ENCODE measurements at places on chromosomes 7 and 10. TPM values are rescaled to one million over a fixed set of nuclear protein-coding genes. Genes with fewer than 3 reads are reported as not detected.
A peak's percentile ranks its signal among the peaks of the same experiment; 100 is the strongest.

DNA sequence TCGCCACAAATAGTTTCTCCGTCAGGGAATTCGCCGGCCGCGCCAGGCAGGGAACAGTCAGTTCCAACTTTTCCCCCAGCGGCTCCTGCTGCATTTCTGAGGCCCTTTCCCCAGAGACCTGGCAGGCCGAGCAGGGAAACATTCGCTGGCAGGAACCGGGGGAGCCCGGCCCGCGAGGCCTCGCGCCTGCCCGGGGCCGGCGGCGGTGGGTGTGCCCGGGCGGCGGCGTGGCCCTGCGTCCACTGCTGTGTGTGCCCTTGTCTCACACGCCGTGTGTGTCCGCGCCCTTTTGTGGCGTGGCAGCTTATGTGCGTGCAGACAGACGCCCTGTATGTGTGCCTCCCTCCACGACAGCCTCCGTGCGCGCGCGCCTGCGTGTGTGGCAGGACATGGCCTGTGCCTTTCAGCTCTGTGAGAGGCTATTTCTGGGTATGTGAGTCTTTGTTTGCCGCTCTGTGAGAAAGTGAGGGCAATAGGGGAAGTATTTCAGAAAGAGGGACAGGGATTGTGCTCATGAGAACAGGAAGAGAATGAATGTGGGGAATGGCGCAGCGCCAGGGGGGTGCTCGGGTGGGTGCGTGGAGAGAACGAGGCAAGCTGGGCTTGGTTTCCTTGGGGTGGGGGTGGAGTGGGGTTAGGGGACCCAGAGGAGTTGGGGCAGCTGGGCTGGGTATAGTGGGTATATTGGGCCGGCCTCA lies 689 bp upstream of the SMARCD3 start:
- DNase-seq = peak; percentile 25

- DNase-seq = peak; percentile 80
These were observed 5.1 kb upstream of the FAM133B start for GRCh38 chr7:92595281-92595680.

DNA sequence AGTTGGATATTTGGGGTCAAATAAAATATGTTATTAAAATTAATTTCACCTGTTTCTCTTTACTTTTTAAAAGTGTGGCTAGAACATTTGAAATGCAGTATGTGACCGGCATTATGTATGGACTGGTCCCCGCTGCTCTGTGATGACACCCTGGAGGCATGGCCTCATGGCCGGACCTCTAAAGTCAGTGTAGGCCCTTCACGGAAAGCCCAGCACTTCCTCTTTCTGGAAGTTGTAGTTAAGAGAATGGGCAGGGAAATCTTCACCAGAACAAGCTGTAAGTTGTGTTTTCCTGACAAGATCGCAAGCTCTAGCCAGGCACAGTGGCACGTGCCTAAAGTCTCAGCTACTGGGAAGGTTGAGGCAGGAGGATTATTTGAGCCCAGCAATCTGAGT lies 38.3 kb upstream of the SRGN start:
- no peak for DNase-seq

- no peak for DNase-seq
These were observed 464.9 kb upstream of the NRP1 start for GRCh38 chr10:33799281-33799943.

The CLCN1 gene
- total RNA-seq = not detected

The TUBAL3 gene
- not detected for total RNA-seq

GRCh38 chr7:31059551-31059950 lies 7.4 kb downstream of the ADCYAP1R1 start:
- no peak for DNase-seq

GRCh38 chr10:107022600-107023354 lies 141.7 kb downstream of the SORCS1 start:
- no peak for DNase-seq

The PNLIPRP1 gene
- not detected for total RNA-seq

DNA sequence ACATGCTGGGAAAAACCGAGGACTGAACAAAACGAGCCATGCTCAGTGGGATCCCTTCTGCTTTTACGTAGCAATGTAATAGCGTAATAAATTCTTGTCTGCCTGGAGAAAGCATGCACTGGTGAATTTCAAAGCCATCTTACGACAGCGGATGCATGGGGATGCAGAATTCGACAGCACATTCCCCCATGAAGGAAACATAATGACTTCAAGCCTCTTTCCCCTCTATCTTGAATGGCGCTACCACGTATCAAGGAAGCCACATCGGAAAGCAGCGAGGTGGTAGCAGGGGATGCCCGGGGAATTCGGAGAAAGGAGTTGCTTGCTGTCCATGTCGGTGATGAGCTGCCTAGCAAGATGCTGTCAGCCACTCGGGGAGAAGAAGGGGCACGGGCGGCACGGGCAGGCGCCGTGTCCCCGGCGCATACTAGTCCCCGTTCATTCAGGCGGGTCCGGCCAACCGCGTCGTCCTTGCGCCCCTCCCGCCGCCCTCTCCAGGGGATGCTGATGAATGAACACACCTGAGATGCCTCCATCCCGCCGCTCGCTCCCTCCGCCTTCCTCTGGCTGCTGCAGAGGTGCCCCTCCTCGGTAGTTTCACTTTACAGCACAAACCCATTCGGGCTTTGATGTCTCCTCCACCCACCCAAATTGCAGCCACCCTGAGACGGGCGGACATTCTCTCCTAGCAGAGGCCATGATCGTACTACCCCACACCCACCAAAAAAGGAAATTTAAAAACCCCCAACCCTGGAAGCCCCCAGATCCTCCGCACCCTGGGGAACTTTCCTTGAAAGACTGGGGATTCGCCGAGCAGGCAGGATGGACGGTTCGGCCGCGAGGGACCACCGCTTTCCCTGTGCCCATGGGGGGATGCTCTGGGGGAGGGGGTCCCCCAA lies 644 bp downstream of the SORBS1 start:
- DNase-seq = peak; percentile 12

GRCh38 chr7:139995017-139995915 lies 67.5 kb downstream of the PARP12 start:
- DNase-seq = peak; percentile 42

The OIT3 gene
- not detected for total RNA-seq

DNA sequence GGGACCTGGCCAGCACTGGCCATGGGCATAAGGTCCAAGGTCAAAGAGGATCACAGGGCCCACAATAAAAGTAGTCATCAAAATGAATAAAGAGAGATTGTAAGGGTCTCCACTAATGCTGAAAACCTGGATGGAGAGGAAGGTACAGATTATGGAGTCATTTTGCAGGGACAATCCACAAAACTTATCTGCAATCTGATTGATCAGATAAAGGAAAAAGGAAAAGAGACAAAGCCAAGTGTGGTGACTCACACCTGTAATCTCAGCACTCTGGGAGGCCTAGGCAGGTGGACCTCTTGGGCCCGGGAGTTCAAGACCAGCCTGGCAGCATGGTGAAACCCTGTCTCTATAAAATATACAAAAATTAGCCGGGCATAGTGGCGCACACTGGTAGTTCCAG lies 174.0 kb downstream of the NPSR1 start:
- DNase-seq = no peak

DNA sequence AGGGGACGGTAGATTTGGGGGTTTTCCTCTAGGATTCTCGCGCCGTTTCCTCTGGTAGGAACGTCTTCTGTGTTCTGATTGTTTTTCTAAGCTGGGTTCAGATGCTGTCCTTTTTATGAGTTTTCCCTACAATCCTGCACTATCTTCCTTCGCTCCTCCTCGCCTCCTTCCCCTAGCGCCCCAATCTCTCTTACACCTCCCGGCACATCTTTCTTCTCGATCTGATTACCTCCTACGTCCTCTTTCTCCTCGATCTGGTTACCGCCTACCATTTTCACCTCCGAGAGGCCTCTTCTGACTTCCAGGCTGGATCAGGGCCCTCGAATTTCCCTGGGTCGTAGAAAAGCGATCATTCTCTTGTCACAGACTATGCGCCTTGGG lies 413 bp downstream of the BUD31 start:
- no peak for DNase-seq

DNA sequence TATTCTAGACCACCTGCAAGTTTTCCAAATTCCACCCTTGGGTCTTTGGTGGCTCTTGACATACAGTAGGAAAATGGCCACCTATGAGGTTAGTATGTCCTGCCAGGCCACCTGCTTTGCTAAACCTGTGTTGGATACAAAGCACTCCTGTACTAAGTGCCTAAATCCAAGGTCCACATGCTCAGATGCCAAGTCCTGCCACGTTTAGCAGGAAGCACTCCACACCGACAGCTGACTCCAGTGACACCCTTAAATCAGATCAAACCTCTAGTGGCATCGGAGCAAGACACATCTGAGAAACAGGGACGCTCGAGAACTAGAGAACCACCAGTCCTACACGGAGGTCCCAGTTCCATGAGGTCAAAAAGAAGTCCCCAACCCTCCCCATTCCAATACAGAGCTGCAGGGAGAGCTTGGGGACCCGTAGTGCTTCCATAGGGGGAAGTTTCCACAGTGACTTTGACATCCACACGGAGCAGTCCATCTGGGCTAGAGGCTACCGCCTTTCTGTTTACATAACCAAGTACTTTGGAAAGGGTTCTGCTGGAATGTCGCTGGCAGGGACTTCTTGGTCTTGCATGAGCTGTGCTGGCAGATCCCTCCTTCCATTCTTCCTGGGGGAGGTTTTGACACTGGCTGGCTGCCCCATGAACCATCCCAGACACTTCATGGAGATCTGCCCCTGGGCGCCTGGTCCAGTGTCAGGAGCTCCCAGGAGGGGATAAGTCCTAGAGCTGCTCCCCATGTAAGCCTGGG lies 290.6 kb downstream of the PRPF18 start:
- DNase-seq = peak; percentile 44

The ADRA2A gene
- total RNA-seq = not detected
